Natural killer cell (primary cell): ENCODE measurements at places on chromosomes 6 and 20. TPM values are rescaled to one million over a fixed set of nuclear protein-coding genes. Genes with fewer than 3 reads are reported as not detected.
A peak's percentile ranks its signal among the peaks of the same experiment; 100 is the strongest.

DNA sequence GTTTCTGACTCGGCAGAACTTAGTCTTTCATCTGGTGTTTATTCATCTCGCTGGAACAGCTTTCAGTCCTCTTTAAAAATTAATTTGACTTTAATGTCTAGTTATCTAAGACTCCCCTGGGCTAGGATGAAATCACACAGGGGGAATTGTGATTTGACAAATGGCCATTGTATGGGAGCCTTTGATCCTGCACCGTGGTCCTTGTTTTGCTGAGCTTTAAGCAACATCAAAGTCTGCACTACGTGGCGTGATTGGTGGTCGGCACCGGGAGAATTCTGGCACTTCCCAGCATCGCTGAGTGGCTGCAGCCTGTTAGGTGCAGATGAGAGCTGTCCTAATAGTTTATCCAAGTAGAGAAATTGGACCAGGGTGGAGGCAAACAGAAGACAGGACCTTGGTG, 146.9 kb downstream of the TBC1D7 start:
- no peak for DNase-seq

The GPX5 gene
- not detected for total RNA-seq

GRCh38 chr20:47358672-47359529, 2.4 kb upstream of the ZMYND8 start:
- peak; percentile 42 for DNase-seq

DNA sequence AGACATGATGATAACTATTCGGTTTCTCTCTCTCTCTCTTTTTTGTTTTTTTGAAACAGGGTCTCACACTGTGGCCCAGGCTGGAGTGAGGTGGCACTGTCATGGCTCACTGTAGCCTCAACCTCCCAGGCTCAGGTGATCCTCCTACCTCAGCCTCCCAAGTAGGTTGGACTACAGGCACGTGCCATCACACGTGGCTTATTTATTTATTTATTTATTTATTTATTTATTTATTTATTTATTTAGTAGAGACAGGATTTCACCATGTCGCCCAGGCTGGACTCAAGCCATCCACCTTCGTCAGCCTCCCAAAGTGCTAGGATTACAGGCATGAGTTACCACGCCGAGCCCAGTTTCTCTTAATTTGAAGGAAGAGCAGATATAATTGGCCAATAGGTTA, 427.9 kb upstream of the JAG1 start:
- no peak for DNase-seq

DNA sequence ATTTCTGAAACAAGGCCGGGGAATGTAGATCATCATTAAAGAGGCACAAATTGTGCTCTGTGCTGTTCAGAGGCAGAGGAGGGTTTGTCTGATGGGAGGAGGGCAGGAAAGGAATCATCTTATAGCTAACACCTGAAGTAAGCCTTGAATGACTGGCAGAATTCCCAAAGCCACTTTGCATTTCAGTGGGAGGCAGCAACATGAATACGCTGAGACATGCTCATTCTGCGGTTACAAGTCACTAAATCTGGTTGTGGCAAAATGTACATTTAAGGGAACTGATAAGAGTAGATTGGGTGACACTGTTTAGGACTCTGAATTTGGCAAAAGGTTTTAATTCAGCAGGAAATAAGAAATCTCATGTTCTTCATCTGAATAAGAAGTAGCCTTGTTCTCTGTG, 4.4 kb upstream of the COL19A1 start:
- no peak for DNase-seq

GRCh38 chr6:158057213-158057987, 75.7 kb downstream of the SYNJ2 start:
- no peak for DNase-seq

GRCh38 chr20:22717466-22717865, 133.1 kb upstream of the FOXA2 start:
- no peak for DNase-seq

- no peak for DNase-seq
Measured at GRCh38 chr6:98295515-98296175, 538.7 kb upstream of the POU3F2 start.

DNA sequence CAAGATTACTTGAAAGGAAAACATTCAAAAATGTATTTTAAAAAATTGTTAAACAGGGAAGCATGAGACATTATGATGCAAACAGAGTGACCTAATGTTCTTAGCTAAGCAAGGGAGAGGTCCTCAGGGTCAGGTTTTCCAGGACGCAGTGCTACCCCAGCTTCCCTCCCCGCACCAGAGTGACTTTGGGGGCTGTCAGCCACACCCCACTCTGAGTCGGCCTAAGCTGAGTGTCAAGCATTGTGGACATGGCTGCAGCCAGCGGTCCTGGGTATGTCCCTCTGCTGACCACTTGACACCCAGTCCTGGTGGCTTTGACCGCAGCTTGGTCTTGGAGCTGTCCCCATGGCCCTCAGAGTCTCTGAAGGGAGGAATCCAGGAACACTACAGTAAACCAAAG, 54.9 kb upstream of the CD93 start:
- no peak for DNase-seq

- peak; percentile 6 for DNase-seq
Measured at GRCh38 chr6:161748535-161749416, 474.9 kb upstream of the AGPAT4 start.

DNA sequence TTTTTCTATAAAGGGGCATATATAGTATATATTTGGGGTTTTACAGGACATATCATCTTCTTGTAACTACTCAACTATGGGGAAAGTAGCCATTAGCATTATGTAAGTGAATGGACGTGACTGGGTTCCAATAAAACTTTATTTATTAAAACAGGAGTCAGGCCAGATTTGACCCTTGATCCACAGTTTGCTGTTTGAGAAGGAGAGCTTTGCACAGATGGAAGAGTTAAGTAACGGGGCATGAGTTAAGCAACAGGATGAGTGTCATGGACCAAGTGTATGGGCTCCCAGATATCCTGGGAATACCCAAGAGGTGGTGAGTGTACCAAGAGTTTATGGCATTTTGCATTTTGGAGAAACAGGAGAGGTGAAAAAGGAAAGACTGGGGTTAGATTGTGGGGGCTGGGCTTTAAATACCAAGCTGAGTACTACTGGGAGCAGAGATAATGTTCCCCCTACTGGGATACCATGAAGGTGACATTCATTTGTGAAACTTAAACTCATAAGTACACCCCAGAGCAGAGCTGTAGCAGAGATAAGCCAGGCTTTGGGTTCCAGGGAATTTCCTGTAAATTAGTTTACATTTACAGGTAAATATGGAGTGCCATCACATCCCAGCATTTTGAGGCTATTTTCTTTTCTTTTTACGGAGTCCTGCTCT, 18.5 kb upstream of the SCUBE3 start:
- no peak for DNase-seq

- peak; percentile 23 for DNase-seq
Measured at GRCh38 chr6:156825475-156825874, 48.3 kb downstream of the ARID1B start.
